ENCODE measurements at places on chromosomes 7 and 10. TPM values are rescaled to one million over a fixed set of nuclear protein-coding genes. Genes with fewer than 3 reads are reported as not detected.

The GNGT1 gene
- not detected for total RNA-seq

The FBXL15 gene
- total RNA-seq, result 5.9 TPM

DNA sequence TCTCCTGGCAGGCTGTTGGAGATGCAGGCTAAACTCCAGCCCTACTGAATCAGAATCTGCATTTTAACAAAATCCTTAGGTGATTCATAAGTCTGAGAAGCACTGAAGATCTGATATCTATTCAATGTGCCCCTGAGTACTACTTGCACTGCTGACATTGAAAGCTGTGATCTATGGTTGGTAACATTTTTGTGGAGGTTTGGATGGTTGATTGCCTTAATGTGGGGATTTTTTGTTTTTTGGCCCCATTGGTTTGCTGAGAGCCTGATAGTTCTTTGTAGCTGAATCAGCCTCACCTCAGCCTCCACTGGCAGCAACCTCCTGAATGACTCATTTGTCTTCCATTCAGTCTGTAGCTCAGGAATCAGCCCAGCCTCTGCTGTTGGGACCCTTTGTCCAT, 14.7 kb upstream of the LRRN3 start:
- peak; percentile 31 for DNase-seq

The GDF10 gene
- total RNA-seq, result not detected

DNA sequence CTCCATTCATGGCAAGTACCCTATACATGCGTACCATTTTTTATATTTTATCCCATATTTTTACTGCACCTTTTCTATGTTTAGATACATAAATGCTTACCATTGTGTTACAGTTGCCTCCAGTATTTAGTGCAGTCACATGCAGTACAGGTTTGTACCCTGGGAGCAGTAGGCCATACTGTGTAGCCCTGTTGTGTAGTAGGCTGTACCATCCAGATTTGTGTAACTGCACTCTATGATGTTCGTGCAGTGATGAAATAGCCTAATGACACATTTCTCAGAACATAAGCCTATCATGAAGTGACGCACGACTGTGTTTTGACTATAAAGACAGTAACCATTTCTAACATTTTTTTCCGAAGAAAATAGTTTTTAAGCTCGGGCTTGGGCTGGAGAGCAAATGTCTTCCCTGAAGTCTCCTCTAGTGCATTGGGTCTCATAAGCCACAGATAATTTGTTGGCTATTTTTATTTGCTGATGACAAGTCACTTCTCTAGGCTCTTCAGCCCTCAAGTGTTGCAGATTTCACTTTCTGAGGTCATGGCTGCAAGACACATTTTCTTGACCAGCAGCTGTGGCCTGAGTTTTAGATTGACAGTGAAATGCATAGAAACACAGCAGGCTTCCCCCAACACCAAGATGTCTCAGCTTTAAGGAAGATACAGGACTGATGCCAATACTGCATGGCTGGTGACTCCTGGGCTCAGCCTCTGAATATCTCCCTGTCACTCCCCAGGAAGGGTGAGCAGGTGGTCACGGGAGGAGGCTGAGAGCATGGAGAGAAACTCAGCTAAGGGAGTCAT, 26.9 kb downstream of the EPDR1 start:
- DNase-seq, result no peak

The ACSM6 gene
- not detected for total RNA-seq

GRCh38 chr10:815338-816090, 116.0 kb downstream of the LARP4B start:
- DNase-seq, result no peak

The SEMA3C gene
- 99.5 TPM for total RNA-seq

The NKX2-3 gene
- not detected for total RNA-seq

- DNase-seq, result no peak
Measured at GRCh38 chr7:158527915-158528502, 59.6 kb downstream of the PTPRN2 start.

DNA sequence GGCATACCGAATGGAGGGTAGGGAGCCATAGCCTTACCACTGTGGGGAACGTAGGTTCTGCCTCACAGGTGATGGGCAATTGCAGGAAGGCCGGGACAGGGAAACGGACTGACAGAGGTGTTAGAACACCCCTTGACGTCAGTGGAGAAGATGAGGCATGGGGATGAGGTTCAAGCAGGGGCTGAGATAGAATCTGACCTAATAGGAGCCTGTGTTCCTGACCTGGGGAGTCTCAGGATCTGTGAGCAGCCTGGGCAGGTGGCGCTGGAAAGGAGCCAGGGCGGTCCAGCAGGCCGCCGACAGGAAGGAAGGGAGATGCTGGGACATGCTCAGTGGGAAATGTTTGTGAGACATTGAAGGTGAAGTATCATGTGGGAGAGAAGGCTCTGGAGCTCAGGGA, 109.4 kb downstream of the WDFY4 start:
- peak; percentile 76 for DNase-seq

- peak; percentile 40 for DNase-seq
Measured at GRCh38 chr7:41886262-41886900, 183.5 kb upstream of the INHBA start.

GRCh38 chr7:128862571-128863432, at the start of gene ATP6V1F:
TSS of gene ATP6V1F (plus strand) at chr7:128862856. CDS start at chr7:128862905, 49 bp downstream.
- DNase-seq, result peak; percentile 95

DNA sequence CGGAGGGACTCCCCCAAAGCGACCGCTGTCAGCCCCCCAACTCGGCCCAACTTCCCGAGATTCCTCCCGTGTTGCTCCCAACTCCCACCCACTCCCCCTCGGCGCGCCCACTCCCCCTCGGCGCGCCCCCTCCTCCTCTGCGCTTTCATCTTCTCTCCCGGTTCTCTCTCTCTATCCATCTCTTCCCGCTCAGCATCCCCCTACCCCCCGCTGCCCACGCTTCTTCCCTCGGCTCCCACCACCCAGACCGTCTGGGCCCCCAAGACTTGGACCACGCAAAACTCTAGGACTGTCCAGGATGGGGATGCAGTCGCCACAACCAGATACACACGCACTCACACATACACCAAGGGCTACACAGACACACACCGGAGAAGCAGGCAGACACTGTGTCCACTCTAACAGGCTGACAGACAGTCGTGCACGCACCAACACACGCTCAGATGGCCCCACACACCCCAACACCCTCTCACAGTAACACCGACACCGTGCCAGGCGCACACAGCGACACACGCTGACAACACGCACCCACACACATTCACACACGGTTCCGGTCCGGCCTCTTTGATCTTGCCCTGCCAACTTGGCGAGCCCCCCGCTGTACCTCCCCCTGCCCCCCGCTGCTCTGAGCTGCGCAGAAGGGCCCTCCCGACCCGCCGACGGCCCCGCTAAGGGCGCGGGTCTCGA, 1.1 kb downstream of the GRID1 start:
- DNase-seq, result no peak

The ZCWPW1 gene
- 1.6 TPM for total RNA-seq

The PPIF gene
- total RNA-seq, result 93.2 TPM

DNA sequence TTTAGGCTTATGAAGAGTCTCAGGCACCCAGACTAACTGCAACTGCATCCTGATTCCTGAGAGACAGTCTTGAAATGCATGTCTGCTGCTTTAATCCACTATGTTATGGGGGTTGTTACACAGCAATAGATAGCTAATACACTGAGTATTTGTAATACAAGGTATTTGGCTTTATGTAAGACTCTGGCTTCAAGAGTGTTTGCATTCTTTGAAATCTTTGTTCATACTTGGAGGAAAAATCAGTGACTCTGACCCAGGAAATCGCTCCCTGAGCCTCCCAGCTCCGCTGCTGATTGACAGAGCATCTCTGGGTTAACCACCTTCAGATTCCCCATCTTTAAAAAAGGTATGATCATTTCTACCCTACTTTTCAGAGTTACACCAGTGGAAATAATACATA, 133.9 kb downstream of the MTPAP start:
- no peak for DNase-seq

DNA sequence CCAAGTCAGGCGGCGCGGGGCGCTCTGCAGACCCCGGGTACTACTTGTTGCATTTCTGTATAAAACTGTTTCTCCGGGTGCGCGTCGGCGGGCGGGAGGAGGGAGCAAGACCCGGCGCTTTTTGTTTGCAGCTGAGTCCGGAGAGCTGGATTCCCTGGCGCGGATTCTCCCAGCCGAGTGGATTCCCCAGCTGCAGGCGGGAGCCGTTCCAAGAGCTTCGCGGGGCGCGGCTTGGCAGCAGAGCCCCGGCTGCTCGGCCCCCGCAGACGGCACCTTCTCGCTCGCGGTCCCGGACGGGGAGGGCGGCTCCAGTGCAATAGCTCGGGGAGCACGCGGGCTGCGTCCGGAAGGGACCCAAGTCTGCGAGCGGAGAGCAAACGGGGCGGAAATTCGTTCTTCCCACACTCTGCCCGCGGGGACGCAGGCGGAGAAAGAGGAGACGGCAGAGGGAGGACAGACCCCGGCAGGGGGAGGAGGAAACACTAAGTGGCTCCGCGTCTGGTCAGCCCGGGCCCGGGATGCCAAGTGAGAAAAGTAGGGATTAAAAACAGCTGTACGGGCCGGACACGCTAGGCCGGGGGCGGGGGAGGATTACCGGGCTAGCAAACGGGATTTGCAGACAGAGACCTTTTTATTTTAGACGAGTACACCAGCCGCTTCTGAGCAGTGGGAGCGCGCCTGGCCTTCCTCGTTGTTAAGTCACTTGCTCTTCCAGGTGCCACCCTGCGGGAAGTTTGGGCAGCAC, at the start of gene TRIL:
Gene TRIL, minus strand, starts transcription at position 96 of the 745 bp plus-strand sequence. CDS start 284 bp downstream, outside the sequence.
- no peak for DNase-seq

GRCh38 chr10:19964625-19965024, 148.4 kb downstream of the PLXDC2 start:
- no peak for DNase-seq

The RAMP3 gene
- total RNA-seq, result not detected

GRCh38 chr10:116053910-116054309, 219.1 kb downstream of the GFRA1 start:
- no peak for DNase-seq

DNA sequence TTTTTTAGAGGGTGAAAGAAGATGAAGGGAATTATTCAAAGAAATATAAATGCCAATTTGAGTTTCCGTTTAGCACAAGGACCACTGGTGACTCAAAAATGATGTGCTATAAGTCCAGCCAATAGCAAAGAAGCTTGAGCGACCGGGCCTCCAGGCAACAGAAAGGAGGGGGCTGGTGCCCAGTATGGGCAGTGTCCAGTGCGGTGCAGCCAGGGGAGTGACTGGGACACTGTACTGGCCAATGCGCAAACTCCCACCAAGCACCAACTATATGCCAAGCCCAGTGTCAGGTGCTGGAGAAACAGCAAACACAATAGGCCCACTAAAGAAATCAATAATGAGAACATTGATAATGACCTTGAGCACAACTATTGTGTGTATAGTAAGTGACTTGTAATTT, 10.2 kb upstream of the OPALIN start:
- DNase-seq, result no peak

DNA sequence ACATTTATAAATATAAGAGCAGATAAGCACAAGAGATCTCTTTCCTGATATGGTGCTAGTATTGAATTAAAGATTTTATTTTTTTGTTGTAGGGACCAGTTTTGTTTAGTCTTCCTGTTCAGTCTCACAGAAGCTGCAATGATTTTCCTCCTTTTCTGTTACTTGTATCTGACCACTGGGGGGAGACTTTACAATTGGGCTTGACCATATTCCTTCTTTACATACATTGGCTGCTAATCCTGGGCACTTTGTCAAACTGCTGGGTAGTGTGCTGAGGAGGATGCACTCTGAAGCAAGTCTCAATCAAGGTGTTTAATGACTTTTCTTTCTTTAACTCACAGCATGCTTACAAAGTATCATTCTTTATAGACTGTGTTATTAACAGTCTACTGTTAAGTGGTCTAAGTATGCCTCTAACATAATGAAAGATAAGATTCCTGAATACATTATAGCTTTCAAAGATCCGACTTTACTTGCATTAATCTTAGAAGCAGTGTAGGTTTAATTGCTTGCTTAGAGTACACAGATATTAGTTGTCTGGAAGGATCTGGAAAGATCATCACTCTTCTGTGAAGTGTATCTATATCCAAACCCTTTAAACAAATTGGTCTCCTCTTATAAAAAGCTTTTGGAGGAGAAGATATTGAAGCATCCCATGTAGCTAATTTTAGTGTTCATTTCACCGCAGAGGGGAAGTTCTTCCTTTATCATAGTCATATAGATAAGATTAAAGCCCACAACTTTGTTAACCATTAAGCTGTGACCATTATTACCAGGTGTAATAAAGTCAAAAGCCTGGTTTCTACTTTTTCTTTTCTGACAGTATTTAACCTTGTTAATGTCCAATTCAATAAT, 3.1 kb downstream of the PALS2 start:
- peak; percentile 23 for DNase-seq

- no peak for DNase-seq
Measured at GRCh38 chr10:115727129-115727528, 545.9 kb downstream of the GFRA1 start.

DNA sequence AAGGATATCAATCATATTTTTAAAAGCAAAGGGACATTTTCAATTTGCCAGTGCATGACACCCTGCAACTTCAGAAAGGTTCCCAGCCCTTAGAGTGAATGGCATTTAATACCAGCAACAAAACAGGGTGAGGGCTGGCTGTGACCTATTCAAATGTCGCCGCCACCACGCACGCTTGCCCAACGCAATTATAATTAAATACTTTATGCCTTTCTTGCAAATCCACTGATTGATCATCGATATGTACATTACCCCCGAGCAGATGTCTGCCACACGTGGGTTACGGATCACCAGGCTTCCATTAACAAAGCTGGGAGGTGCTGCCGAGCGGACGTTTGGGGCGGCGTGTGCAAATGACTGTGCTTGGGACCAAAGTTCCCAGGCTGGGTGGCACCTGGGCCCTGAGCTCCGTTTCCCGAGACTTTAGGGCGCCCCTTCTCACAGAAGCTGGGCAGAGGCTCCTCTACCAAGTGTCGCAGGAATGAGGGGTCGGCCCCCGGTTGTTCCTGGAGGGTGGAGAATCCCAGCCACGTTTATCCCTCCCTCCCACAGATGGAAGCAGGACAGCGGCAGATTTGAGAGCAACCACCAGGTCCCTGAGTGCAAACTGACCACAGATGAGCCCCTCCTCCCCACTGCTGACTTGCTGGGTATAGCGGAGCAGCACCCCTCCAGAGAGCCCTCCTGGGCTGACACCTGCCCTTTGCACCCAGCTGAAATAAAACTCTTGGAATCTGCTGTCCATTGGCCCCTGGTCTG, 3.9 kb downstream of the FOXL3 start:
- no peak for DNase-seq

GRCh38 chr10:97547962-97548361, 24.6 kb upstream of the ANKRD2 start:
- no peak for DNase-seq

The PPP1R17 gene
- total RNA-seq, result not detected

DNA sequence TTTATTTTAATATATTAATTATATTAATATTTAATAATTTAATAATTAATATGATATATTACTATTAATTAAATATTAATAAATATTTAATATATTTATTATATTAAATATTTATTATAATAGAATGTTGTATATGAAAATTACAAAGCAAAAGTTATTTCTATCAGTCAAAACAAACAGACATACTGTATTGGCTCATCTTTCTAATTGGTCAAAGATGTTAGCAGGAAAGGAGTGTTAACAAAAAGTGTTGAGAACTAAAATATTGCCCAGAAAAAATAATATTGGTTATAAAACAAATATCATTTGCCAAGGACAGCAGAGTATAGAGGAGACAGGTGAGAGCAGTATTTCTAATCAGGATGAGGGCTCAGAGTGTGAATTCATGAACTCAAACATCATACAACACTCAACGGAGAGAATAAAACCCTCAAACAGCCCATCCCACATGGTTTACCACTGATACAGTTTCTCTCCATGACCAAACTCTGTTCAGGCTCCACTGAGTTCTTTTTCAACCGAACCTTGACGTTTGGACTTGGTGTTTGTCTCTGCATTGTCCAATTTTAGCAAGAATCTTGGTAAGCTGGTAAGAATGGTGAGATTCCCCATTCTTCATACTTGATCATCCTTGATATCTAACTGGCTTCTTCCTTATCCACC, 58.0 kb downstream of the TSPAN12 start:
- no peak for DNase-seq
